Esophagus muscularis mucosa (tissue), 4 donors: ENCODE measurements at places on chromosomes 5 and 9. TPM values are rescaled to one million over a fixed set of nuclear protein-coding genes. Genes with fewer than 3 reads are reported as not detected.

RASGRF2 gene
- 5.0 TPM for total RNA-seq

PCDHB11 gene
- 2.7 TPM for total RNA-seq

DNA sequence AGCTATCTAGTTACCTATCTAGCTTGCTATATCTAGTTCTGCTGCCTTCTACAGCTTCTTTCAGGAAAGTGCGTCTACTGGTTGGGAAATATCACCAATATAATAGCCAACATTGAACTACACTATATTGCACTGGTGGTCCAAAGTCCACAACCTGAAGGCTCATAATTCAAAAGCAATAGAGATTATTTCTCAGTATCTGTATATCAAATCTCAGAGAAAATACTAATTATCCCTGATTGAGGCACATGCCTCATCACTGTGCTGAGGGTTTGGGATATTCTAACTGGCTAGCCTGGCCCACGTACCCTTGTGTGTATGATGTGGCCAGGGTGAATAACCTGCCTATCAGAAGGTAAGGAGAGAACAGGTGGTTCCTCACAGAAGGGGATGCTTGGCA is 53.8 kb downstream of the SH3RF2 start:
- peak; percentile 53 for DNase-seq
- no peaks in the 10 kb centered on the region for H3K27me3 ChIP-seq
- no peaks in the 10 kb centered on the region for H3K4me1 ChIP-seq
- H3K4me3 ChIP-seq, result no peak overlapping the region
- no peaks in the 10 kb centered on the region for H3K36me3 ChIP-seq

- H3K4me1 ChIP-seq, result peaks cover 14% of the 10 kb centered on the region
- peak overlapping the region; percentile 52 for H3K27ac ChIP-seq
- H3K4me3 ChIP-seq, result no peak overlapping the region
- DNase-seq, result no peak
These were observed 29.3 kb downstream of the TNFAIP8 start for GRCh38 chr5:119385136-119385535.

DNA sequence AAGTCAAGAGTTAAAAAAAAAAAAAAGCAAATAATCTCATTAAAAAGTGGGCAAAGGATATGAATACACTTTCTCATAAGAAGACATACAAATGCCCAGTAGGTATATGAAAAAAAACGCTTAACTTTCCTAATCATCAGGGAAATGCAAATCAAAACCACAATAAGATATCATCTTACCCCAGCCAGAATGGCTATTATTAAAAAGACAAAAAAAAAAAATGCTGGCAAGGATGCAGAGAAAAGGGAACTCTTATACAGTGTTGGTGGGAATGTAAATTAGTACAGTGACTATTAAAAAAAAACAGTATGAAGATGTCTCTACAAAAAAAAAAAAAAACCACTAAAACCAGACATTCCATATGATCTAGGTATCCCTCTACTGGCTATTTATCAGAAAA is 79.4 kb downstream of the LPAR1 start:
- H3K36me3 ChIP-seq, result no peaks in the 10 kb centered on the region
- H3K27me3 ChIP-seq, result no peaks in the 10 kb centered on the region
- H3K4me3 ChIP-seq, result no peak overlapping the region
- no peak overlapping the region for H3K27ac ChIP-seq
- no peak for DNase-seq

DNA sequence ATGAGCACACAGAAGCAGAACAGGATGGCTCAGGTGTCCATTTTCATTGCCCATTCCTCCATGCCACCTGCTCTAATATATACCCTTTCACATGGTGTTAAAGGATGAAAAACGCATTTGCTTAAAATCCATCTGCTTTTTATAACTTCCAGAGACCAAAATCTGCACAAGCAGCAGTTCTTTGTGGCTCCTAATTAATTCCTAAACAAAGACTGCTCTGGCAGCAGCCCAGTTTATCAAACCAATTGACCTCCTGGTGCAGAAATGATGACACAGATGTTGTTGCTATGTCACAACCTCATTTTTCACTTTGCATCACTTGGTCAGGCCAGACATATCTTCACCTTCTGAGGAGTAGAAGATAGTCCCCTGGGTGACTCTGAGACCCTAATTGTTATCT is 141.2 kb downstream of the ASTN2 start:
- DNase-seq, result no peak
- no peaks in the 10 kb centered on the region for H3K27me3 ChIP-seq
- no peaks in the 10 kb centered on the region for H3K36me3 ChIP-seq

GRCh38 chr5:151159649-151160373 is 2.2 kb upstream of the ANXA6 start:
- H3K27ac ChIP-seq, result no peak overlapping the region
- no peak overlapping the region for H3K4me3 ChIP-seq
- no peak for DNase-seq
- no peaks in the 10 kb centered on the region for H3K36me3 ChIP-seq
- no peaks in the 10 kb centered on the region for H3K27me3 ChIP-seq

GRCh38 chr5:169286572-169287300 is 14.2 kb downstream of the SLIT3 start:
- H3K27ac ChIP-seq, result peak overlapping the region; percentile 68
- peaks cover 20% of the 10 kb centered on the region for H3K4me1 ChIP-seq
- no peaks in the 10 kb centered on the region for H3K27me3 ChIP-seq
- DNase-seq, result no peak
- H3K4me3 ChIP-seq, result no peak overlapping the region

DNA sequence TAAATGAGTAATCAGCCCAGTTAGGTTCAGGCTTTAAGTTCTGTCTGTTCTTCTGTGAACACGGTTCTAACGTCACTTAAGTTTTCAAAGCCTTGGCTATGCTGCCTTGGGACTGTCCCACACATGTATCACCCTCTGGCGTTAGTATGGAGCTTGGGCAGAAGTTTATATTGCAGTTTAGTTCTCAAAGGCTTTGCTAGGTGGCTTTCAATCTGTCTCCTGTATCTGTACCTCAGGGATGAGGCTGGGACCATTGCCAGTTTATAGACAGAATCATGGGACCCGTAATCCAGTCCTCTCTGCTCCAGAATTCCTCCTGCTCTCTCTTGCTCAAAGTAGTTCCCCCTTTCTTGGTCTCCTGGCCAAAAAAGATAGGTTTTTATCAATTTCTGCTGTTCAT is 12.1 kb downstream of the C9orf40 start:
- no peaks in the 10 kb centered on the region for H3K36me3 ChIP-seq
- H3K4me3 ChIP-seq, result no peak overlapping the region
- no peaks in the 10 kb centered on the region for H3K4me1 ChIP-seq
- no peaks in the 10 kb centered on the region for H3K27me3 ChIP-seq

- peaks cover 27% of the 10 kb centered on the region for H3K27me3 ChIP-seq
- no peaks in the 10 kb centered on the region for H3K36me3 ChIP-seq
- H3K27ac ChIP-seq, result no peak overlapping the region
These were observed 4.5 kb upstream of the SHC3 start for GRCh38 chr9:89183146-89183545.

DNA sequence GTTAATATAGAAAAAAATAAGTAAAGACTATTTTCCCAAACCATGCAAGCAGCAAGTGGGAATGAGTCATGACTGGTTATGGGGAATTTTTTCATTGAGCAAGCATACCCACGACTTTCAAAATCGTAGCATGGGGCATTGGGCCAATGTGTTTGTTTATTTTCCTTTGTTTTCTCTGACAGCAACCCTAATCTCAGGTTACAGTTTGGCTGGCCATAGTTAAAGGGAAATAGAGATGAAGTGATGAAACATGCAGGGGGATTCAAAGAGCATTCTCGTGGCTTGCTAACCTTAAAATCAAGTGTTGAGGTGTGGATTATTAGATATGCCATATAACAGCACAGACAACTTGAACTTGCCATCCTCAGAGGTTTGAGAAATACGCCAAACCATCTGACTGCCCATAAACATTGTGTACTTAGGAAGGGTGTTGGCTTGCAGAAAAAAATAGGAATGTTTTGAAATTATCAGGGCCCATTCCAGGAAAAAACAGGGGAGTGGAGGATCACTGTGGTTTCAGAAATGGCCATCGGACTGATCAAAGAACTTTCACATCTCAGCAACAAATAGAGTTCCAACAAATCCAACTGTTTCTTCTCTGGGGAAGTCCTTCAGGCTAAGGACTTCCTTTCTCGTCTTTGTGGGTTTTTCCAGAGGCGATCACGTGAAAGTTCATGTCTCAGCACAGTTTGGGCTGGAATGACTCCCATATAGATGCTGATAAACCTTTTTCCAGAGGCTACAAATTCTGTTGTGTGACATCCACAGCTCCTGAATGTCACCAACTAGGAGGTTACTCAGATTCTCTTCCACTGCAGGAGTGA is 259.1 kb downstream of the SYK start:
- no peaks in the 10 kb centered on the region for H3K36me3 ChIP-seq
- H3K4me3 ChIP-seq, result no peak overlapping the region
